Mammary epithelial cell (primary cell): ENCODE measurements at places on chromosomes 3 and 15. TPM values are rescaled to one million over a fixed set of nuclear protein-coding genes. Genes with fewer than 3 reads are reported as not detected.

The UCN2 gene
- 10.0 and 28.3 TPM in 2 replicates for total RNA-seq

The ATP2B2 gene
- total RNA-seq = not detected in 2 replicates

The PLA2G4D gene
- 0.19 TPM in 1 of 2 replicates, not detected in the other for total RNA-seq

The PAQR5 gene
- 0.61 and 0.66 TPM in 2 replicates for total RNA-seq

The XCR1 gene
- total RNA-seq = not detected

The THSD4 gene
- total RNA-seq = 87.7 TPM

The DAPK2 gene
- 2.3 TPM for total RNA-seq

The SMAD3 gene
- 27.4 and 41.0 TPM in 2 replicates for total RNA-seq

The OR5H15 gene
- total RNA-seq = not detected

The FGD5 gene
- total RNA-seq = not detected in 2 replicates

The LRTM1 gene
- total RNA-seq = not detected in 2 replicates

The OIP5 gene
- total RNA-seq = 1.3 TPM

The ADGRG7 gene
- not detected in 2 replicates for total RNA-seq

The RPUSD2 gene
- 13.8 TPM for total RNA-seq

The NR2E3 gene
- 0.17 TPM for total RNA-seq

The MAP6D1 gene
- total RNA-seq = 4.0 TPM

The TLR9 gene
- total RNA-seq = not detected

The SI gene
- total RNA-seq = not detected in 2 replicates

The IL5RA gene
- total RNA-seq = not detected in 2 replicates

The AMIGO3 gene
- not detected in 2 replicates for total RNA-seq

The CCDC191 gene
- 4.0 TPM for total RNA-seq

The POPDC2 gene
- total RNA-seq = 1.0 TPM

The HYAL1 gene
- total RNA-seq = 0.17 TPM

The THRB gene
- total RNA-seq = 16.3 TPM

The DGKG gene
- 2.5 TPM for total RNA-seq

The C15orf39 gene
- total RNA-seq = 3.8 TPM

The CLRN1 gene
- total RNA-seq = not detected in 2 replicates

The PODXL2 gene
- 1.5 TPM for total RNA-seq

The CHRM5 gene
- not detected in 2 replicates for total RNA-seq

The REC114 gene
- total RNA-seq = not detected in 2 replicates

The LRRN1 gene
- total RNA-seq = 37.0 TPM

The IL20RB gene
- total RNA-seq = 38.3 and 66.9 TPM in 2 replicates

The GPR149 gene
- not detected in 2 replicates for total RNA-seq

The LZTFL1 gene
- 13.7 TPM for total RNA-seq

The CDHR4 gene
- 0.40 TPM in 1 of 2 replicates, not detected in the other for total RNA-seq

The RYR3 gene
- total RNA-seq = 0.03 and 0.07 TPM in 2 replicates

The CEMIP gene
- total RNA-seq = 0.35 and 0.69 TPM in 2 replicates

The SERINC4 gene
- not detected in 2 replicates for total RNA-seq

The DNAH1 gene
- total RNA-seq = 1.5 and 2.1 TPM in 2 replicates

The ARGFX gene
- not detected for total RNA-seq

The SLC27A2 gene
- total RNA-seq = 19.7 TPM

The RGMA gene
- 0.83 TPM for total RNA-seq

The KY gene
- 0.33 TPM for total RNA-seq

The TEX55 gene
- total RNA-seq = not detected in 2 replicates

The CPNE9 gene
- total RNA-seq = not detected

The MITF gene
- total RNA-seq = 8.3 and 10.9 TPM in 2 replicates

The LINGO1 gene
- total RNA-seq = not detected

The KIF23 gene
- total RNA-seq = 14.7 TPM

The PARP15 gene
- not detected in 2 replicates for total RNA-seq

The GP9 gene
- not detected for total RNA-seq

The PAQR9 gene
- not detected for total RNA-seq

The KCNAB1 gene
- total RNA-seq = 0.71 and 0.80 TPM in 2 replicates

The VIPR1 gene
- total RNA-seq = 4.7 and 7.1 TPM in 2 replicates

The MUC4 gene
- total RNA-seq = not detected

The PRKCD gene
- 16.0 and 37.2 TPM in 2 replicates for total RNA-seq

The LMAN1L gene
- total RNA-seq = not detected

The NMB gene
- 1.0 TPM for total RNA-seq

The SCG5 gene
- 1.8 and 3.6 TPM in 2 replicates for total RNA-seq
